ENCODE measurements at places on chromosomes 4 and X. TPM values are rescaled to one million over a fixed set of nuclear protein-coding genes. Genes with fewer than 3 reads are reported as not detected.
A peak's percentile ranks its signal among the peaks of the same experiment; 100 is the strongest.

GRCh38 chr4:185839770-185840169 lies 27.8 kb upstream of the SORBS2 start:
- no peaks in the 10 kb centered on the region for H3K27me3 ChIP-seq
- DNase-seq, result no peak
- H3K4me1 ChIP-seq, result no peaks in the 10 kb centered on the region
- no peak overlapping the region for H3K4me3 ChIP-seq

- DNase-seq, result no peak
- H3K27me3 ChIP-seq, result peaks cover 2% of the 10 kb centered on the region
- no peaks in the 10 kb centered on the region for H3K36me3 ChIP-seq
- H3K4me1 ChIP-seq, result no peaks in the 10 kb centered on the region
These were observed 151.1 kb downstream of the PJA1 start for GRCh38 chrX:69014200-69014599.

DNA sequence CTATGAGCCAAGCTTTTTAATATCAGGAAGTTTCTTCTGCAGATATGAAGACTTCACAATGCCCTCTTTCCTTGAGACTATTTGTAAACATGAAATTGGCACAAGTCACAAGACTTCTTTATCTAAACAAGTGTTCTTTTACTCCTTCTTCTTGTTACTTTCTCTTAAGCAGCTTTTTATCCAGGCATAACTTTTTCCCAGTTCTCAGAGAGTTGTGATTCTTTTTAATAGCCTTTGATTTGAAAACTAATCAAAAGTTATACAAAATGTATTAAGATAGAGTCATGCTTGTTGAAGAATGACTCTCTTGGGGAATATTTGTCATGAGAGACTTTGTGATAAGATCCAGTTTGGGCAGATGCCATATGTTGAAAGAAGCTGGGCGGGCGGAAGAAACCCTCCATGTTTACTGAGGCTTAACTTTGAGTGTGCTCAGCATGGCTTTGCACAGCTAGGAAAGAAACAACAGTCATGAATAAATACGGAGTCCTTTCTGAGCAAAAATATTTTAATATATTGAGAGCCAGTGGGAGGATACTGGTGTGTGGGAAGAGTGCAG lies 39.3 kb downstream of the SYTL5 start:
- DNase-seq, result no peak
- no peaks in the 10 kb centered on the region for H3K36me3 ChIP-seq
- no peaks in the 10 kb centered on the region for H3K27me3 ChIP-seq
- H3K4me3 ChIP-seq, result no peak overlapping the region
- H3K4me1 ChIP-seq, result no peaks in the 10 kb centered on the region

- no peak for DNase-seq
- peaks cover 3% of the 10 kb centered on the region for H3K27me3 ChIP-seq
- H3K4me1 ChIP-seq, result no peaks in the 10 kb centered on the region
- H3K4me3 ChIP-seq, result no peak overlapping the region
These were observed 74.3 kb downstream of the IQCM start for GRCh38 chr4:149741186-149741831.

DNA sequence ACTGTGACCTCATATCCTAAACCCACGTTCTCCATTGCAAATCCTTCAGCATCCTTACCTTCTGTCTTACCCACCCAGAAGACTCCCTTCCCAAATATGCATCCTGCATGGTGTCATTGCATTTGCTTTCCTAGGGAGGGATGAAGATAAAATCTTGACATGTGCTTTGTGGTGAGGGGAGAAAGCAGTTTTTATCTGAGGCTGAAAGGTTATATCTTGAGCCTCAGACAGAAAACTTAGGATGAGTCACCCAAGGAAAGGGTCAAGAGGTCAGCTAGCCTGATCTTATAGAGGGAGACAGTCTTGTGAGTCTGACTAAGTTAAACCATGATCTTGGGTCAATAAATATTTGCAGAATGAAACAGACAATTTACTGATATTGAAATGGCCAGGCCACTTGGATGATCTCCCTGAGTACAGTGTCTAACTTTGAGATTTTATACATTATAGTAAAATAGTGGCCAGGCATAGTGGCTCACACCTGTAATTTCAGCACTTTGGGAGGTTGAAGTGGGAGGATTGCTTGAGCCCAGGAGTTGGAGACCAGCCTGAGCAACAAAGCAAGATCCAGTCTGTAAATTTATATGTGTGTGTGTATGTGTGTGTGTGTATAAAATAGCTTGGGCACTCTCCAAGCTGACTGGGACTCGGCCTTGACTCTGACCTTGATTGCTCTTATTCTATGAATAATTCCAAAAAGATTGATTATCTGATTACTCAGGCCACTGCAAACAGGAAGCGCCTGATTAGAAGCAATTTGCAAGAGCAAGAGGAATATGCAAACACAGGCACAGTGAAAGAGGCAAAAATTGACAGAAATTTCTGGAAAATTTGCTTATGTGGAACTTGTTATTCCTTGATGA lies 15.4 kb upstream of the FAM9C start:
- DNase-seq, result no peak
- H3K36me3 ChIP-seq, result peaks cover 19% of the 10 kb centered on the region
- H3K4me3 ChIP-seq, result no peak overlapping the region
- no peaks in the 10 kb centered on the region for H3K27me3 ChIP-seq
- H3K4me1 ChIP-seq, result peaks cover 16% of the 10 kb centered on the region

DNA sequence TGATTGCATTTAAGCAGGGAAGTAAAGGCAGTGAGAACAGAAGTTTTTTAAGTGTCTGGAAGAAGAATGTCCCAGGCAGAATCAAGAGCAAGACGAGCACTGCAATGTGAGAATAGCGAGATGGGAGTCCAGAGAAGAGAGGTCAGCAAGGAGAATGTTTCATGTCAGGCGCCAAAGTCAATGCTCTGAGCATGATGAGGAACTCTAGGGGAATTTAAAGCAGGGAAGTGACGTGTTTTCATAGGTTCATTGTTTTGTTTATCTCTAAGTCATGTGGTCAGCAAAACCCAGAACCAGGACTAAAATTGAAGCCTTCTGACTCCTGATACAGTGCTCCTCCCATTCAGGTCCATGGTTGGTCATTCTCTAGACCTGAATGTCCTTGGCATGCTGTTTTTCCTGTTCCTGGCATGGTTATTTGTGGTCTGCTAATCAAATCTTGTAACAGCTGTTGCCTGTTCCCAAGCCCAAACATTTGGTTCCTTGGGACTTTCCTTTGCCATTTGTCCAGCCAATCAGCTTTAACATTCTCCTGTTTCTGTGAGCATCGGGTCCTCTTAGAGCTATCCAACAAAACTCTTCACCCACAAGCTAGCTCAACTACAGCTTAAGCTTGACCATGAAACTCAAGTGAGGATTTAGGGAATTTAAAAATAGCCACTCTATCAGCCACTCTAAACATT lies 37.7 kb downstream of the PTCHD1 start:
- H3K4me1 ChIP-seq, result no peaks in the 10 kb centered on the region
- no peak for DNase-seq
- H3K4me3 ChIP-seq, result no peak overlapping the region
- peaks cover 5% of the 10 kb centered on the region for H3K27me3 ChIP-seq

DNA sequence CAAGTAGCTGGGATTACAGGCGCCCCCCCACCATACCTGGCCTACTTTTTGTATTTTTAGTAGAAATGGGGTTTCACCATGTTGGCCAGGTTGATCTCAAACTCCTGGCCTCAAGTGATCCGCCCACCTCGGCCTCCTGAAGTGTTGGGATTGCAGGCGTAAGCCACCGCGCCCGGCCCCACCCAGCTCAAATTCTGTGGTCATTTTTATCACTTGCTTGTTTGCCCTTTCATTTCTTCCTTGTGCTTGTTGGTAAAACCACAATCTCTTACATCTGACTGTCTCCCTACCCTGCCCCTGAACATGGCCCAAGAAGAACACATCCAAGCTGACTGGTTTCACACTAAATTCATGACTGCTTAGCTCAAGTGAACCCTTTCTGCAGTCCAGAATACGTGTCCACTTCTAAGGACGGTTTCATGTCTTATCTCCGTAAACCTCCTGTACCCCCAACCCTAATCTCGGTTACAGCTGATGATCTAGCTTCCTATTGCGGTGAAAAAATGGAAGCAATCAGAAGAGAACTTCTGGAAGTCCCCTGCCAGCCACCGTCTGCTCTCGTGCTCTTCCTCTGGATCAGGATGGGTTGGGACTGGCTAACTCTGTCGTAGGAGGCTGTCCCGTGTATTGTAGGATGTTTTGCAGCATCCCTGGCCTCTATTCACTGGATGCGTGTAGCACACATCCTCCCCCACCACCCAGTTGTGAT lies 5.4 kb upstream of the RS1 start:
- H3K27ac ChIP-seq, result no peak overlapping the region
- peaks cover 2% of the 10 kb centered on the region for H3K4me1 ChIP-seq
- DNase-seq, result no peak
- peaks cover 2% of the 10 kb centered on the region for H3K27me3 ChIP-seq
- H3K4me3 ChIP-seq, result no peak overlapping the region

GRCh38 chr4:89868276-89868675 lies 26.4 kb upstream of the MMRN1 start:
- no peaks in the 10 kb centered on the region for H3K4me1 ChIP-seq
- peaks cover 22% of the 10 kb centered on the region for H3K27me3 ChIP-seq
- no peaks in the 10 kb centered on the region for H3K36me3 ChIP-seq
- H3K4me3 ChIP-seq, result no peak overlapping the region
- H3K27ac ChIP-seq, result no peak overlapping the region
- DNase-seq, result no peak

GRCh38 chr4:86831262-86832130 lies 17.7 kb downstream of the SLC10A6 start:
- H3K4me3 ChIP-seq, result no peak overlapping the region
- no peak overlapping the region for H3K27ac ChIP-seq
- no peak for DNase-seq
- H3K4me1 ChIP-seq, result no peaks in the 10 kb centered on the region

- H3K27me3 ChIP-seq, result no peaks in the 10 kb centered on the region
- H3K4me1 ChIP-seq, result no peaks in the 10 kb centered on the region
- H3K27ac ChIP-seq, result no peak overlapping the region
- H3K4me3 ChIP-seq, result no peak overlapping the region
- no peaks in the 10 kb centered on the region for H3K36me3 ChIP-seq
These were observed 64.4 kb downstream of the ADGRG2 start for GRCh38 chrX:19057856-19058255.

DNA sequence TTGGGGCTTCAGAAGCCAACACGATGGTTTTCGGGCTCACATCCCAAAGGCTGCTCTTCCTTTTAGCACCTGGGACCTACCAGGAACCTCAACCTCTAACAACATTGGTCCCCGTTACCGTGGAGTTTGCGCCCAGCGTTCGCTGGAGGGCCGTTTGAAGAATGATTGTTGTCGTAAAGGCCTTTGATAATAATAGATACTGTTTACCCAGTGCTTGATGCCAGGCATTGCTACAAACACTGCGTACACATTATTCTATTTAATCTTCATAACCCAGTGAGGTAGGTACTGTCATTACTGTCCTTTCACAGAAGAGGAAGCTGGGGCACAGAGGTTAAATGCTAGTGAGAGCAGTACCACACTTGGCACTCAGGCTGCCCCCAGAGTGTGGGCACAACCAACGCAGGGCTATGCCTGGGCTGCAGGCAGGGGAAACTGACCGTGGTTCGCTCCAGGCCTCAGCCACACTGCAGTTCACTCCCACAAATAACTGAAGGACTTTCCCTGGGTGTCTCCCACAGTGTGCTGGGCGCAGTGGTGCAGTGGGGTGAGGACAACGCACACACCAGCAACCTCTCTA lies 1.0 kb upstream of the ACSL1 start:
- no peak for DNase-seq
- no peaks in the 10 kb centered on the region for H3K36me3 ChIP-seq
- peaks cover 22% of the 10 kb centered on the region for H3K27me3 ChIP-seq
- peak overlapping the region; percentile 89 for H3K4me3 ChIP-seq

DNA sequence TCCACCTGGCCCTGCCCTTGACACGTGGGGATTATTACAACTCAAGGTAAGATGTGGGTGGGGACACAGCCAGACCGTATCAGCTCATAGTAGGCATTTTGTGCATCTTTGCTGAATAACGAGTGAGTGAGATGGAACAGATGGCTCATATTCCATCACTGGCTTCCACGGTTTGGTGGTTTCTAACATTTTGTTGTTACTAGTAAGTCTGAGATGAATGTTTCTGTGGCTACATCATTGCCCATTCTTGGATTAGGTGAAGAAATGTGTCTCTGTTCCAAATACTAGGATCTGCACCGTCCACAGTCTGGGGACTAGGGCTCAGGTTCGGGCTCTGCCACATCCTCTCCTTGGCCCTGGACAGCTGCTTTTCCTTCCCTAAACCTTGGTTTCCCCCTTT lies 3.6 kb downstream of the ABLIM2 start:
- peaks cover 12% of the 10 kb centered on the region for H3K27me3 ChIP-seq
- no peak for DNase-seq
- no peak overlapping the region for H3K4me3 ChIP-seq

DNA sequence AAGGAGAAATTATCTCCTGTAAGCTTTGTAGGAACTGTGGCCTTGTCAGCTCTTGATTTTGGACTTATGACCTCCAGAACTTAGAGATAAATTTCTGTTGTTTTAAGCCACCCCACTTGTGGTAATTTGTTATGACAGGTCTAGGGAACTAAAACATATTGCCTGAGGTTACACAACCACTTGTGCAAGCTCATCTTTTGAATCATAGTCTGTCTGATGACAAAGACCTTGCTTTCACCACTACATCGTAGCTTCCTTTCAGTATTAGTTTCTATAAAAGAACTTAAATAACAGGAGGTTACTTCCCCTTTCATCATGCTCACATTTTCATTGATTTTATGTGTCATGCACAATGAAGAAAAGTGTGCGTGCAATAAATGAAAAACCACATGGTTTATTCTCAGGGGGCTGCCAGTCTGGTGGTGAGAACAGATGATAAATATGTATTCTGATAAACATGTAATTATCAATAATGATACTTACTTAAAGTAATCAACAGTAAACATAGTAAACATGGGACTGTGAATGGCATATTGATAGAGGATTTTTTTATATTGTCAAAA lies 690.0 kb upstream of the HS3ST1 start:
- no peaks in the 10 kb centered on the region for H3K36me3 ChIP-seq
- no peak overlapping the region for H3K27ac ChIP-seq
- no peak for DNase-seq
- no peaks in the 10 kb centered on the region for H3K4me1 ChIP-seq
- no peaks in the 10 kb centered on the region for H3K27me3 ChIP-seq

DNA sequence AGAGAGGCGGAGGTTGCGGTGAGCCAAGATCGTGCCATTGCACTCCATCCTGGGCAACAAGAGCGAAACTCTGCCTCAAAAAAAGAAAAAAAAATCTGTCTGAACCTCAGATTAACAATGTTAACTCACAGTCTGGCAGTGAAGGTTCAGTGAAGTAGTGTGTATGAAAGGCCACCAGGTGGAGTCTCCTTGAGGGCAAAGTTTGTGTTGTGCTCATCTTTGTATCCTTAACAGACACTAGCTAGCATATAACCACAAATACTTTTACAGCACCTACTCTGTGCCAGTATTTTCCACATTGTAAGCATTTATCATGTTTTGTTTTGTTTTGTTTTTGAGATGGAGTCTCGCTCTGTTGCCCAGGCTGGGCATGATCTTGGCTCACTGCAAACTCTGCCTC lies 46.0 kb upstream of the MGST2 start:
- no peak overlapping the region for H3K27ac ChIP-seq
- H3K4me1 ChIP-seq, result no peaks in the 10 kb centered on the region
- no peaks in the 10 kb centered on the region for H3K36me3 ChIP-seq
- H3K4me3 ChIP-seq, result no peak overlapping the region
- no peak for DNase-seq
- H3K27me3 ChIP-seq, result peaks cover 8% of the 10 kb centered on the region

Gene HPGDS
- not detected for total RNA-seq

Gene PORCN
- total RNA-seq, result 24.1 TPM

Gene MTTP
- 0.43 TPM for total RNA-seq

Gene RNF150
- total RNA-seq, result not detected
